ENCODE measurements at places on chromosomes 2 and 18.

DNA sequence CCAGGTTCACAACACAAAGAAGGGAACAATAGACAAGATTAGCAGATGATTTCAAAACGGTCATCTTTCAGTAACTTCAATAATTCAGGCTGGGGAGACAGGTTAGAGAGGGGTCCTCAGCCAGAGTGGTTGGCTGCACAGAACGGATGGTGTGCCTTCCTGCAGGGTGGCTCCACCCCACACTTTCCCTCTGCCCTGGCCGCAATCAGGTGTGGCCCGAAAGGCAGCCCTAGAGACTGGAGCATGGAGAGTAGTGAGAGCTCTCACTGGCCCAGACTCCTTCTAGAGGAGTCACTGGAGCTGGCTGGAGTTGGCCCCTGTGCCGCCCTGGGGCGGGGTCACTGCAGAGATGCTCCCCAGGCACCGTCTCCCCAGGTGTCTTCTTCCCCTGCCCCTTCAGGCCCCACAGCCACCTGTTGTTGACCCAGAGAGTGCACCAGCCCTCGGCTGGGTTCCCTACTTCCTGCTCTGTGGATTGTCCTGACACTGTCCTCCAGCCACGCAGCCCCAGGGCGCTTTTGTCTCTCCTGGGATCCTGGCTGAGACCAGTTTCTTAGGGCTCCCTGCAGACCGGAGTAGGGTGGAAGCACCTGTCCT, 126.8 kb downstream of the PXDN start:
- DNase-seq: no peak

GRCh38 chr2:112093216-112093615, 38.1 kb downstream of the TMEM87B start:
- no peak for DNase-seq

GRCh38 chr2:229445019-229445418, 173.9 kb upstream of the PID1 start:
- DNase-seq: no peak

- no peak for DNase-seq
Observed at GRCh38 chr2:56170988-56171387, 12.8 kb upstream of the CCDC85A start.

- DNase-seq: no peak
Observed at GRCh38 chr2:42147641-42148274, 21.4 kb upstream of the EML4 start.

- DNase-seq: no peak
Observed at GRCh38 chr2:175450029-175450760, 268.7 kb upstream of the ATP5MC3 start.

DNA sequence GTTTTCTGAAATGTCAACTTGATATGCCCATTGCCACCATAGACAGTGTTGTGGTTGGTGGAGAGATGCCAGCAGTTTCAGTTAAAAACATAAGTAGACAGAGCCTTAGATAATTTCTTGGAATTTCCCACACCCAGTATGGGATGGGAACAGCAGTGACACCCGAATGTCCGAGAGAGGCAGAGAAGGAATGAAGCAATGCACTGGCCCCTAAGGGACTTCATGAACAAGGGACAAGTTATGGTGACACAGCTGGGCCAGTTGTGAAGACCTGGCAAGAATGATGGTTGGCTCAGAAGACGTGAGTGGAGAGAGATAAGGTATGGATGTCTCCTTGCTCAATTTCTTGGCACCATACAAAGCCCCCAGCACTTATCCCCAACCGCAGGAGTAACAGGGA, 165.2 kb upstream of the APCDD1 start:
- no peak for DNase-seq

GRCh38 chr2:38750011-38750890, 910 bp downstream of the SRSF7 start:
- DNase-seq: peak; percentile 23

DNA sequence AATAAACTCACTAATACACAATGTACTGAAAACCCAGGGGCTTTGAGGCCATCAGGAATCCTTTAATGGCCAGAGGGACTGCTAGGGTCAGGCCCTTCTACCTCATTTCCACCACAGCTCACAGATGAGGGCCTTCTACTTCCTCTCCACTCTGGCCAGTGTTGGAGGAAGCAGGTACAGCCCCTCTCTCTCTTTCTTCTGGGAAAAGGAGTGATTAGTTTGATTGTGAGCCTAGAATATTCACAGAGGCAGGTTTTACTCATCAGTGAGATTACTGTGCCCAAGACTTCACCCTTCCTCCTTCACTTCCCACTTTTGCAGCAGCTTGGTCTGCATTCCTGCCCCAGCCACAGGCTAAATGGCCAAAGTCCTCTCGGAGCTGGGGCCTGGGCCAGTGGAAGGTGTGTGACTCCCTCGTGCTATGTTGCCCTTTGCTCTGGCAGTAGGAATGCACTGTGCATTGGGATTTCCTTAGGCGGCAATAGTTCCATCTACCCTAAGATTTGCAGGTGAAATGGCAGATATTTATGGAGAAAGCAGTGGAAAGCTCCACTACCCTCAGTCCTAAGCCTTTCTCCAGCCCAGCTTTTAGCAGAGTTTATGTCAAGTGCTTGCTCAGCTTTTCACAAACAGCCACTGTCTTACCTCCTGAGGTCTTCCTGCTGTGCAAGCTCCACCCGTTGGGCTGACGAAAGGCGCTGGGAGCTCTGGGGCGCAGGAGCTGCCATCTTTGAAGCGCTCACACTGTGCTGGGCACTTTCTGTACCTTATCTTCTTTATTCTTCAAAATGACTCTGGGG, 36.2 kb upstream of the YES1 start:
- no peak for DNase-seq

GRCh38 chr2:12296915-12297314, 419.8 kb upstream of the TRIB2 start:
- DNase-seq: no peak

- peak; percentile 71 for DNase-seq
Observed at GRCh38 chr18:62957885-62958472, 242.6 kb downstream of the PHLPP1 start.

DNA sequence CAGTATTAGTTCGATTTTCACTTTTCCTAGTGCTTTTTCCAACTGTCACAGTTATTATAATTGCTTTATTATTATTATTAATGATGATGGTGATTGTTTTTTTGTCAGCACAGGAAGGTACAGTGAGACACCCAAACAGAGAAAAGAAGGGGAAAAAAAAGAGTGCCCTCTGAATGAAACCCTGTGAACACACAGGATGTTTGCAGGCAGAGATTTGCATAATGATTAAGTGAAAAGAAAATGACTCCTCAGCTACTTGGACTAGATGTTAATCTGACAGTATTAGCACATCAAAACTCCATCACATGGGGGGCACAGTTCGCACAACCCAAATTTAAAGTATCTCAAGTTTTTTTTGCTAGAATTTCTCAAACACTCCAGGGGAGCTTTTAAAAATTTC, 32.9 kb downstream of the ADD2 start:
- DNase-seq: no peak

DNA sequence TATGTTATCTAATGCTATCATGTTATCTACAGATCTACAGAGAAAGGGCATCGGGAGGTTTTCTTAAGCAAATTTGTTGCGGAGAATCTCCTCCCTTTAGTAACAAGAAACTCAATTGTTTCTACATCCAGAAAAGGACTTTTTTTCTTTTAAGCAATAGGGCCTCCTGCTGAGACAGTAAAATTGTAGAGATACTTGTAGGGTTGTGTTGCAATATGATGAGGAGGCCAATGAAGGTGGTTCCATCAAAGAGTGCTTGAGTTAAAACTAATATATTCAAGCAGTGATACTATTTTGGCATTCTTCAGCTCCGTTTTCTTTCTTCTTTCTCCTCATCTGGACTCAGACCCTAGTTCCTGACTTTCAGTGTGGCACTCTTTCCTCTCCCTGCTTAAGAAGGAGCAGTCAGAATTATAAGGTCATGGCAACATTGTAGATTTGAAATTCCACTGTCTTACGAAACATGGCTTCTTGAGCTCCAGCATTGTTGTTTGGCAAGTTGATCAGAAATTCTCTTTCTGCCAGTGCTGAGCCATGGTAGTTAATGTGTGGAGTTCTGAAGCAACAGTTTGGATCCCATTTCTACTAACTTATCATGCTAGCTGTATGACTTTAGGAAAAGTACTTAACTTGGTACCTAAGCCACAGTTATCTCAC, 202.0 kb upstream of the SLC14A2 start:
- no peak for DNase-seq

DNA sequence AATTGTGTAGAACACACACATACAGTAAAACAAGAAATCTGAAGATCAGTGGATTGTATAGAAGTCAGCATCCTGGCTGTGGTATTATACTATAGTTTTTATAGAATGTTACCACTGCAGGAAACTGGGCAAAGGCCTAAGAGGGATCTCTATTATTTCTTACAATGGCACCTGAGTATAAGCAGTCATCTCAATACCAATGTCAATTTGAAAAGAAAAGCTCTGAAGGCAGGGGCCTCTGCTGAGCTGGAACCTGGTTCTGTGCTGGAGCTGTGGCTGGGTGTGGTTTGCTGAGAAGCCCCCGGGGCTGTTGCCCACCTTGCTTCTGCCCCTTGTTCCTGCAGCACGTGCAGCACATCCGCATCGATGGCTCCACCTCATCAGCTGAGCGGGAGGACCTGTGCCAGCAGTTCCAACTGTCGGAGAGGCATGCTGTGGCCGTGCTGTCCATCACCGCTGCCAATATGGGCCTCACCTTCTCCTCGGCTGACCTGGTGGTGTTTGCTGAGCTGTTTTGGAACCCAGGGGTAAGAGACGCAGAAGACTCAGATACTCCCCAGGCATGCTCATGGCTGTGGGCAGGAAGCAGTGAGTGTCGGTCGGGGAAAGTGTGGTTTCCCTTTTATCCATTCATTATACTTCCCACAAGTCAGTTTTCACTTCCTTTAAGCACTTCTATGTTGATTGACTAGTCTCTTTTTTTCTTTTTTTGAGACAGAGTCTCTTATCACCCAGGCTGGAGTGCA, 23.5 kb upstream of the RPL37A start:
- no peak for DNase-seq

DNA sequence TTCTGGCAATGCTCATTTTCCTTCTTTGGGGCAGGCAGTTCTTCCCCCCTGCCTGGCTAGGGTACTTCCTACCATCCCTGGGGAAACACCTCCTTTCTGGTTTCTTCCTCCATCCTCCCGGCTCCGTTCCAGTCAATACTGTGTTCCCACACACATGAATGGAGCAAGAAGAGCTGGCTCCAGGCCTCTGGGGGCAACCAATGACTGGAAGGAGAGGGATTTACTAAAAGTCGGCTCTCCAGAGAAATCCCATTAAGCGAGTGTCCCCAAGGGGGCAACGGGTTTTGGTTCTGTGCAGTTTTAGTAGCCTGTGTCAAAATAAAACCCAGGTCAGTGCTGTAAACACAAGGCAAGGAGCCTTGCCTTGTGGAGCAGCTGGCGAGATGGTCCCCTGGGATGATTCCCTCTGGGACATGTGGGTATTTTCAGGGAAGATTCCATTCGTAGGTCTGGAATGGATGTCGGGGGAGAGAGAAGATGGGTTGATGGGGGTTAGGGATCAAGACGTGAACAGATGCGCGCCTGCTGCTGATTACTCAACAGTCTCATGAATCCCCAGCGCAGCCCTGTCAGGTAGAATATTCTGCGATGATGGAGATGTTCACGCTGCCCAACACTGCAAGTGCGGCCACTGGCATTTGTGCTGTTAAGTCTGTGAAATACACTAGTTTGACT, 32.0 kb downstream of the EMILIN2 start:
- no peak for DNase-seq

- DNase-seq: no peak
Observed at GRCh38 chr2:127641846-127642507, 4.0 kb upstream of the GPR17 start.

DNA sequence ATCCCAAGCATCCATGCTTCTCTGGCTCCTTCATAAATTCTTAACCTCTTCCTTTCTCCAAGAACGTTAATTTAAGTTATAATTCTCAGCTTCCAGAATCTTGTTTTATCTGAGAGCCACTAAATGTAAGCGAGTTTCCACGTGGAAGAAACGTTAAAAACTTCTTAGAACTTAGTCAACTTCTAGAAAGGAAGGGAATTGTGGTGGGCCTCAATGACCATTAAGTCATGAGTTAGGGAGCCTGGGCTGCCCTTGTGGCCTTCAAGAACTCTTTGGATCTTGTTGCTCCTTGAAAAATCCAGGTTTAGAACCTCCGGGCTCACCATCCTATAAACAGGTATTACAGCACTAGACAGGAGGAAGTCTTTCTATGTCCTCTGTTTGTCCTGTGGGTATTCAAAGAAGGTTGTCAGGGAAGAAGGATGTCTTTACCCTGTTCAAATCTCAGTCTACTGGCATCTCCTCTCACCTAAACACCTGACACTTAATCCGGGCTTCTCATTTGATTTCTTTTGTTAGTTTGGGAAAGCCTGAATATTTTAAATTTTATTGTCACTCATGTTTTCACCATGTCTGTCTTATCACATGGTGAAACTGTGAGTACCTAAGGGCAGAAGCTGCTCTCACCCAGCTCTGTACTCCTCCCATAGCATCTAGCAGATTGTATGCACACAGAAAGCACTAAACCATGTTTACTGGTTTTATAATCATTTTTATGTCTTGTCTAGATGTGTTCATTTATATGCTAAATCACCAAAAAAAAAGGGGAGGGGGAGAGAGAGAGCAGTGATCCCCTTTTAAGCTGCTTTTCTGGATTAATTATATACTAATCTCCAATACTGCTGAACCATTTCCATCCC, 6.3 kb downstream of the RND3 start:
- no peak for DNase-seq

DNA sequence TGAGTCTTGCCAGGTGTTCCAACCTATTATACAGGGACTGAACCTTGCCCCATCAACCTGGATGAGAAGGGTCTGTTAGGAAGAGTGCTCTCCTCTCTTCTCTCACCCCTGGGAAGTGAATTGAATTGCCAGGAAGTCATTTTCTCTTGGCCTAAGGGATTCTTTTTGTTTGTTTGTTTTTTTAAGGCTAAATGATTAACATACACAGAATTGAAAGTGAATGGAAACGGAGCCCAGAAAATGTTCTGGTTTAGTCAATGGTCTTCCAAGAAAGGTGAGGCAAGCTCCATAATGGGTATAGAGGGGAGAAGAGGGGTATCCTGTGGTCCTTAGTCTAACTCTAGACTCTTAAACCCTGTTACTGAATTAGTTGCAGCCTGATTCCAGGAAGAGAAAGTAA, 189.1 kb downstream of the FSHR start:
- no peak for DNase-seq

GRCh38 chr2:38129987-38130386, 54.0 kb upstream of the CYP1B1 start:
- no peak for DNase-seq

Data from WTC11 (cell line).